Stimulated activated naive CD8-positive, alpha-beta T cell treated with anti-CD3 and anti-CD28 coated beads, Interleukin-15, amount 100 ng/mL, for 72 hours (primary cell): ENCODE measurements at places on chromosomes 1 and 21.

GRCh38 chr1:167605576-167605975, 24.5 kb upstream of the RCSD1 start:
- DNase-seq = no peak

GRCh38 chr1:61162520-61163258, 80.3 kb downstream of the NFIA start:
- no peak for DNase-seq

DNA sequence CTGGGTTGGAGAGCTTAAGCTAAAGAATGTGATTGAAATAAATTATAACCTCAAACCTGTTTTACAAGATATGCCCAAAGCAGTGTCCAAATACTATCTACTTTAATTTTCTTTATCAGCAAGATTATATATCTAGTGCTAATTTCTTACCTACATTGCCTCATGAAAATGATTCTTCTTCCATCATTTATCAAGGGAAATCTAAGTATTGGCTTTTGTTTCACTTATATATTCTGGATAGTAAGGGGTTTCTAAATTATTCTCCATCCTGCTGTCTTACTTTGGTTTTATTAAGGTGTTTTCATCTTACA, 81.2 kb downstream of the PHTF1 start:
- DNase-seq = no peak

GRCh38 chr1:211591980-211592493, 13.1 kb upstream of the SLC30A1 start:
- no peak for DNase-seq

DNA sequence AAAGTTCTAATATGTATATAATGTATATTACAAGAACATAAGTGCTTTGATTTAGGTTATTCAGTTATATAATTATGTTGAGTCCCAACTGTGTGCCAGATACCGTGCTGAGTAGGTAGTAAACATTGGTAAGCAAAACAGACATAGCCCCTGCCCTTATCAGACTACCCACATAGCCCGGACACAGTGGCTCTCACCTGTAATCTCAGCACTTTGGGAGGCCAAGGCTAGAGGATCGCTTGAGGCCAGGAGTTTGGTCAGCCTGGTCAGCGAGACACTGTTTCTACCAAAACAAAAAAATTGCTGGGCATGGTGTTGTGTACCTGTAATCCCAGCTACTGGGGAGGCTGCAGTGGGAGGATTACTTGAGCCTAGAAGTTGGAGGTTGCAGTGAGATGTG, 30.7 kb downstream of the RNF11 start:
- DNase-seq = no peak

- no peak for DNase-seq
These were observed 10.5 kb downstream of the SERINC2 start for GRCh38 chr1:31423418-31423947.

DNA sequence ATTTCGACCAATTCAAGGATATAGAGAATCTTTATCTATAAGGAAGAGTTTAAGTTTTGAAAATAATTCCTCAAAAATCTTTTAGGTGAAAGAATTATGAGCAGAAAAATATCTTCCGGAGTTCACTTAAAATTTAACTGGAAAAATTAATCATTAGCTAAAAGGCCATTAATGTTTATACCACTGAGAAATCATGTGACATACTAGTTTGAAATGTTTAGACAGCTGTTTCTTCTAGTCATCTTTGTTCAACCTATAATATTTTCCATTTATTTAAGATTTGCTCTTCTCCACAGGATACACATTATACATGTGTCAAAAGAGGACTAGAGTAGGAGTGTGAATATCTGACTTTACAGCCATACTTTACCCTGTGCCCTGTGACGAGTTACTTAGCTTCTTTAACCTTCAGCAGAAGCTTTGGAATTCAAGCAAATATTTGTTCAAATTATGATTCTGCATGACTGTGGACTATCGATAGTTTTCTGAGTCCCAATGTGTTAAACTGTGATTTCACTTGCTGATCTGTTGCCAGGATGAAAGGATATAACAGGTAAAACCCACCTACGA, 374.8 kb downstream of the BRINP3 start:
- DNase-seq = no peak

DNA sequence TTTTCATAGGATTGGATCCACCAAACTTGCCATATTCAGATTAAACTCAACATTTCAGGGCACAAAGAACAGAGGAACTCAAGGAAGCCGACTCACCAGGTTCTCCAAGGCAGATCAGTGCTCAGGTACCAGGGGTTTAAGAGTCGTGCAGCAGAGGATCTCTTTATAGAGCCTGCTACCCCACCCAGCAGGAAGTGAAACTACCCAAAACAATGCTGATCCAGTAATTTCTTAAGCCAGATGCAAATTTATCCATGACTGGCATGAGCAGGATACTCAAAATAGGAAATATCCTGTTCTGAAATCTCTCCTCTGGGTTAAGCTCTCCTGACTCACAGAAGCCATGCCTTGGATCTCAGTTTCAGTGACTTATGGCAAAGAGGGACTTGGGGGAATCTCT, at the start of gene SPRR2A:
Gene SPRR2A, minus strand, starts transcription at position 138 of the 400 bp plus-strand sequence. CDS start 777 bp downstream, outside the sequence.
- no peak for DNase-seq

DNA sequence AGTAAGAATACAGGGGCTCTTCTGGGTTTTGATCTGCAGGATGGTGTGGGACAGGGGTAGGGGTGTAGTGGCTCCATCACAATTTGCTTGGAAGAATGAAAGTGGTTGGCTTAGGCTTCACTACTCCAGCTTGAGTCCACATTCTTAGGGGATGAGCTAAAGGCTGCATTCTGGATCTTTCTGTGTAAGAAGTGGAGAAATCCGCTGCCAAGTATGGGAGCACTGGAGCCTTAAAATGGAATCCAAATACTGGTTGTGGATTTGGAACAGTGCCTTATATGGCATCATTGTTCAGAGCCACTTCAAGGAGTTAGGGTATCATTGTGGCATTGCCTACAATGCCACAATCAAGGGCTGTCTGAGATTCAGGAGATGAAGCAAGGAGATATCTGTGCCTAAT, 187.1 kb downstream of the LMO4 start:
- DNase-seq = no peak

GRCh38 chr1:229181419-229181818, 89.5 kb upstream of the RAB4A start:
- DNase-seq = no peak

DNA sequence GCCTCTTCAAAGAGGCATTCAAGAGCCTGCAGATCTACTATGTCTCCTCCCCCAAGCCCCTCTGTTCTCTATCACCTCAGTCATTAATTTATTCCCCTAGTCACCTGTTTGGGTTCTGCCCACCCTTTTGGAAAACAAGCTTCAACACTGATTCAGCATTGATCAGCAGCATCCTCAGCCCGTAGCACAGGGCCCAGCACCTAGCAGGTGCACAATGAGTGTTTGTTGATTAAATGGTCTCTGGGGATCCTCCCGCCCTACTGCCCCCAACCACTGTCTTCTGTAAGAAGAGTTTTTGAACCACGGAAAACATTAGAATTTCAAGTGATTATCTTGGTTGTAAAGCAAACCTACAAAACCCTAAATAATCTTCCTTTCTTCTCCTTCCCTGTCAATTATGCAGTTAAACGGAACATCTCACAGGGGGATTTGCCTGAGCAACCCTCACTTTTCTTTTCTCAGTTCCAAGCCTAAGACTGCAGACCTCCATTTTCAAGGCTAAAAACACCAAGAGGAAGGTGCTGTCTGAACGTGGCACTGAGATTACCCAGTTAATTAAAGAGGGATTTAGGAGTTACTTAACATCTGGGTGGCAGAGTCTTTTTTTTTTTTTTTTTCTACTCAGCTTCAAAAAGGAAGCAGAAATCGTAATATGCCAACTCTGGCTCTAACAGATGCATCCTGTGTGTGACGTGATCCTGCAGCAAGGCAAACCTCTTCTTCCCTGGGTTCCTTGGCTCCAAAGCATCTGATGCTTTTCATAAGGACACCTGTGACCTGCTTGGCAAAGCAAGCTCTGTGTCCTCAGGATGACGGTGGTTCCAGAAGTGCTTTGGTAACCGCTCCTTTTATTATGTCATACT, 163.0 kb downstream of the KAZN start:
- no peak for DNase-seq
